Ecto neural progenitor cell (in vitro differentiated cells): ENCODE measurements at places on chromosomes 5 and 9.

DNA sequence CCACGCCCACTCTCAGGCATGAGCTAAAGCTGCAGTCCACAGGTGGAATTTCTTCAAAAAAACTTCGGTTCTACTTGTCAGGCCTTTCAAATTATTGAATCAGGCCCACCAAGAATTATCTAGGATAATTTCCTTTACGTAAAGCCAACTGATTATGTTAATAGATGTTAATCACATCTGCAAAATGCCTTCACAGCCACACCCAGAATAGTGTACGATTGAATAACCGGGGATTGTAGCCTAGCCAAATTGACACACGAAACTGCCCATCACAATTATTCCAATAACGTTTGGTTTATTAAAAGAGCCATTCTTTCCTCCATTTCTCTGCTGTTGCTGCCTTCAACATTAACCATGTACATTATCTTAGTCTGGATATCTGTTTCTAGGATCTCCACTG is 148.7 kb downstream of the NR3C1 start:
- DNase-seq, result no peak

- no peak for DNase-seq
Measured at GRCh38 chr5:55671975-55672374, 40.1 kb downstream of the SLC38A9 start.

- DNase-seq, result no peak
Measured at GRCh38 chr5:43664501-43665040, 61.6 kb downstream of the NNT start.

DNA sequence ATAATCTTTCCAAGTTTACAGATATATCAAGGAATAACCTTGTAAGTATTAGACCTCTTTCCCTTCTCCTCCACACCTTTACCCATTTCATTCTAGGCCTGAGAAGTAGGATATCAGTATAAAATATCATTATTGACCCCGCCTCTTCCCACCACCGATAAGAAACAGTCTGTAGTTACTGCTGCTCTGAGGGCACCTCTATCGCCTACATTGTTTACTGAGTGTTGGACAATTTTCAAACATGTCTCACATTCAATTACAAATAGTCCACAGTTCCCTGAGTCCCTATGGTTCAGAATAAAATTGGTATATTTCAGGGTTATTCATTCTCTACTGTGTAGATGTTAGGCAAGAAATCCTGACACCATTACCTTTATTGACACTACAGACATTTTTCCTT is 73.4 kb downstream of the TEK start:
- DNase-seq, result no peak

DNA sequence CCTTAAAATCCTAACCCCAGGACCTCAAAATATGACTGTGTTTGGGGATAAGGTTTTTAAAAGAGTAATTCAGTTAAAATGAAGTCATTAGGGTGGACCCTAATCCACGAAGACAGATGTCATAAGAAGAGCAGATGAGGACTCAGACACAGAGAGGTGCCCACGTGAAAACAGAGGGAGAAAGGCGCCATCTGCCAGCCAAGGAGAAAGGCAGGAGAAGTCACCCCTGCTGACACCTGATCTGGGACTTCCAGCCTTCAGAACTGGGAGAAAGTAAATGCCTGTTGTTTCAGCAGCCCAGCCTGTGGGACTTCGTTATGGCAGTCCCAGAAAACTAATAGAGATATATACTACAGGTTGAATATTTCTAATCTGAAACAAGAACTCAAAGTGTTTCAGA is 67.4 kb downstream of the ROR2 start:
- no peak for DNase-seq

- DNase-seq, result no peak
Measured at GRCh38 chr9:98465799-98466198, 210.3 kb upstream of the TBC1D2 start.

DNA sequence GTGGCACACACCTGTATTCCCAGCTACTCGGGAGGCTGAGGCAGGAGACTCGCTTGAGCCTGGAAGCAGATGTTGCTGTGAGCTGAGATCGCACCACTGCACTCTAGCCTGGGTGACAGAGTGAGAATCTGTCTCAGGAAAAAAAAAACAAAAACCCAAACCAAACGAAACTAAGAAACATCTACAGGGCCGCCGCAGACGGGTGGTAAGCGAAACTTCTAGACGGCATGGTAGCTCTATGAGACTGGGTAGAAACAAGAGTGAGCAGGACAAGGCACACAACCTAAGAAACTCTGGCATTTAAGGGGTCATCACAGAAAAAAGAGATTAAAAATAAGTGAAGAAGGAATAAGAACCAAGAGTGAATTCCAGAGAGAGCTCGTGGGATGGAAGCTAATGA is 454.8 kb upstream of the KLF4 start:
- DNase-seq, result no peak

DNA sequence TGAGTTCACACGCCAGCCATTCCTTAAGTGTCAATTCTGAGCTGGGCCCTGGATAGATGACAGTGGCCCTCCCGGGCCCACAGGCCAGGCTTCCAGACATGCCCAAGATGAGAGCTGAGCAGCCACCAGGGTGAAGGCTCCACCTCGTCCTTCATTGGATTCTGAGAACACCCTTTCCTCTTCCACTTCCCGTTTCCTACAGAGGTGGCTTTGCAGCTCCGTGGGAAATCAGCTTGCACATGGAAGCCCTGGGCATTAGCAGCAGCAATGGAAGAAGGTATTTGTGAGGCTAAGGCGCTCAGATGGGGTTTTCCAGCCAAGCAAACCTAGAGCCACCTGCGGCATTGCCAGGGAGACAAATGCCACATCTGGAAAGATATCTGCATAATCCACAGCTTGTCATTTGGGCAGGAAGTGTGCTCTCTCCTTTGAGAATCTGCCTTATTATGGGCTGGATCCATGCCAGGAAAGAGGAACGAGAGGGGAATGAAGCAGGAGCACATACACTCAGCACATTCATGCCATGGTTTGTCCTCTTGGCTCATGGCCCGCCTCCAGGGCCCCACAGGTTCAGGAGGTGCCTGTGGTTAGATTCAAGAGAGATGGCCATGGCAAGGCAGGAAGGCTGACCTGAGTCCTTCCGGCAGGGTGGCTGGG is 34.1 kb downstream of the CFAP77 start:
- DNase-seq, result no peak

DNA sequence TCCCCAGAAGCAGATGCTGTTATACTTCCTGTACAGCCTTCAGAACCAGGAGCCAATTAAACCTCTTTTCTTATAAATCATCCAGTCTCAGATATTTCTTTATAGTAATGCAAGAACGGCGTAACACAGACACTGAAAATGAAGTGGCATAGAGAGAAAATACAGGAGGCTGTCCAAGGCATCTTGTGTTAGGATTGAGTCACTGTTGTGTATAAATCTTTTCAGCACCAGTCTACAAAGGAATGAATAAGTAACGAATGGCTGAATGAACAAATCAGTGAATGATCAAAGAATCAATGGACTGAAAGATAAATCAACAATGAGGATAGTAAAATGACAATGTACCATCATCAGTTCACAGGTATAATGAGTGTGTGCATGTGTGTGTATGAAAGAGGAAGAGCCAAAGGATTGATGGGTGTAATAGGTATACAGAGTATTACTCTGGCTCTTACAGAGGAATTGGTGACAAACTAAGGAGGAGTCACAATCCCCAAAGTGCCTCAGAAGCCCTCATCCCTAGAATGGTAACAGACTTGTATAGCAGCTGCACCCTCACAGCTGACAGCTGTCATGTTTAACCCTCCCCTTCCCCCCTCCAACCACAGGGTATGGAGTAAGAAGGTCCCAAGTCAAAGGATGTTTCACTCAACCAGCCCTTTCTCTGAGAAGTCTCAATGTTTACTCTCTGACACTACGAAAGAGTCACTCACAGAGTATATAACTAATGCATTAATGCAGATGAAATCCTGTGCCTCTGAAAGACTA is 29.8 kb upstream of the MIER3 start:
- no peak for DNase-seq

DNA sequence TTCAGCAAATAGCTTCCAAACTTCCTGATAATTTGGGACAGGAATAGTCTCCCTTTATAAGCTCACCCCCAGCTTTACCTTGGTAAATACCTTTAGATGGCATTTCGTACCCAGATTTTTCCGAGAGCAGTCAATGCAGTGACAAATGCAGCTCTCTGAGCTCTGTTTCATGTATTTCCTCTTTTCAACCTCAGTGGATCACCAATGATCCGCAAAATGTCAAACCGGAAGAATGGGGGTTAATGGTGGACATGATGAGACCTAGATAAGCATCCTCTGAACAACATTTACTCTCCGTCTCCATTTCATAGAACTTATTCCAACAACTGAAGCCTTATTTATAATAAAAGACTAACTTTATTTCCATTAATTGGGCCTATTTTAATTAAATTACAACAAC is 227.3 kb downstream of the MCTP1 start:
- DNase-seq, result no peak

DNA sequence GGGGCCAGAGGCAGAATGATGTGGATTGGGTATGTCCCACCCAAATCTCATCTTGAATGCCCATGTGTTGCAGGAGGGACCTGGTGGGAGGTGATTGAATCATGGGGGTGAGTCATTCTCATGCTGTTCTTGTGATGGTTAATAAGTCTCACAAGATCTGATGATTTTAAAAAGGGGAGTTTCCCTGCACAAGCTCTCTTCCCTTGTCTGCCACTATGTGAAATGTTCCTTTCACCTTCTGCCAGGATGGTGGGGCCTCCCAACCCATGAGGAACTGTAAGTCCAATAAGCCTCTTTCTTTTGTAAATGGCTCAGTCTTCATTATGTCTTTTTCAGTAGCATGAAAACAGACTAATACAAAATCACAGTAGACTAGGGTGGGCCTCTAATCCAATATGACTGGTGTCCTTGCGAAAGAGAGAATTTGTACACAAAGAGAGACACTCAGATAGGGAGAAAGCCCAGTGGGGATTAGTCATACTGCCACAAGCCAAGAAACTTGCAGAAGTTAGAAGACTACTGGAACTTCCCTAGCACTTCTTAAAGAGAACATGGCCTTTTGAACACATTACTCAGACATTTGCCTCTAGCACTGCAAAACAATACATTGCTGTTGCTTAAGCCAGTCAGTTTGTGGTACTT is 68.4 kb downstream of the ANXA1 start:
- DNase-seq, result no peak

DNA sequence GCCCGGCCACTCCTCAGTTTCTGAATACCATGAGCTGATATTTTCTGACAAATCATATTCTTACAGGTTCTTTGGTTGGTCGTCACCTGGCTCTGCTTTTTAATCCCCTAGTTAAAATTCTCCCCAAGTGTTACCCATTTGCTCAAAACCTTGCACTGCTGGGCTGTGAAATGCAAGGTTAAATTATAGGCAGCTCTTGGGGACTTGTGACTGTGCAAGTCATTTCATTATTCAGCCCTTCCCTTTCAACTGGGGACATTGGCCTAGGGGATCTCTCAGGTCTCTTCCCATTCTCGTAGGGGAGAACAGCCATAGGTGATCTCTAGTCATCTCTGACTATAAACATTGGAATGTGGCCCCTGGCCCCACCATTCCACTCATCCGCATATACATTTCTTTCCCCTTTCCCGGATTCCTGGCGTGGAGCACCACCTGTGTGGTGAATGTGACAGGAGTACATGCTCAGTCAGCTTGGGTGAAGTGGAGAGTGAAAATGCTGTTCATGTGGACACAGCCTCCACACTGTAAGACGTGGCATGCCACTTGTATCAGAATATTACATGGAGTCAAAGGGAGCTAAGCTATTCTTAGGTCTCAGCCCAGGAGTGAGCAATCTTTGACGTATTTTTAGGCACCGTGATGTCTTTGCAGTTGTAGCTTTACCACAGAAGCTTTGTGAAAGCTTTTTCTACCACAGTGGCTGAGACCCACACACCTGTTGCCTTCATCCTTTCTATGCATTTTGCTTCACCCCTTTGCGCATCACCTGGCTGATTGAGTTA is 386.7 kb downstream of the KDM4C start:
- DNase-seq, result no peak

- no peak for DNase-seq
Measured at GRCh38 chr9:95336281-95336680, 18.8 kb upstream of the FANCC start.
